CD4-positive, alpha-beta T cell (primary cell): ENCODE measurements at places on chromosomes 12 and 14.

DNA sequence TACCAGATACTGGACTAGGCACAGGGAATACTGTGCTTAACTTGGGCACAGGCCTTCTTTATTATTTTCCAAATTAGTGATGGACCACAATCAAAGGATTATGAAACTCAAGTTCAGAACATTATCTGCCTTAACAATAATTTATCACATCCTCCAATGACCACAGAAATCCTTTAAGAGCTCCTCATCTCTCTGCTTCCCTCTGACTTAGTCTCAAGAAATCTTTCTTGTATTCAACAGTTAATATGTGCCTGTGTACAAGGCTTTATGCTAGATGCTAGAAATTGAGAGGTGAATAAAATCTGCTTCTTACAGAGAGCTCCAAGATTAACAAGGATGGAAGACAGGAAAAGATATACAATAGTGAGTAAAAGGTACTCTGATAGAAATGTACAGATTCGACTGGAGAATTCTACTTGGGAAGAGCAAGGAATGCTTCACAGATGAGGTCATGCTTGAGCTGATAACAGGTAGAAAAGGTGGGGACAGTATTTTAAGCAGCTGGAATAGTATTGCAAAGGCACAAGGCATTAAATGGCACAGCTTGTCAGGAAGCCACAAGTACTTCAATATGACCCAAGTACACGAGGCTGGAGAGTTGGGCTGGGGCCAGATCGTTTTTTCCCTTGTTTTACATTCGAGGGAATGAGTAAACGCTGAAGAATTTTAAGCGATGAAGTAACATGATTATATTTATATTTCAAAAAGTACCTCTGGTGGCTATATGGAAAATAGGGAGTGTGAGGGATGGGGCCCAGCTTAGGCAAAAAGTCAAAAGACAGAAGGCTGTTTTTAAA is 55.1 kb upstream of the ARID2 start:
- H3K27ac ChIP-seq, result no peak overlapping the region
- no peaks in the 10 kb centered on the region for H3K36me3 ChIP-seq
- H3K4me3 ChIP-seq, result no peak overlapping the region
- H3K27me3 ChIP-seq, result no peaks in the 10 kb centered on the region
- peaks cover 14% of the 10 kb centered on the region for H3K4me1 ChIP-seq

- no peak overlapping the region for H3K4me3 ChIP-seq
- H3K4me1 ChIP-seq, result no peaks in the 10 kb centered on the region
- H3K36me3 ChIP-seq, result no peaks in the 10 kb centered on the region
- no peaks in the 10 kb centered on the region for H3K27me3 ChIP-seq
Observed at GRCh38 chr12:65524666-65525065, 246.2 kb downstream of the MSRB3 start.

- peak overlapping the region; percentile 42 for H3K27ac ChIP-seq
- H3K4me3 ChIP-seq, result no peak overlapping the region
- H3K27me3 ChIP-seq, result no peaks in the 10 kb centered on the region
- DNase-seq, result peak; percentile 20
Observed at GRCh38 chr14:64728106-64728505, 23.9 kb downstream of the PLEKHG3 start.

DNA sequence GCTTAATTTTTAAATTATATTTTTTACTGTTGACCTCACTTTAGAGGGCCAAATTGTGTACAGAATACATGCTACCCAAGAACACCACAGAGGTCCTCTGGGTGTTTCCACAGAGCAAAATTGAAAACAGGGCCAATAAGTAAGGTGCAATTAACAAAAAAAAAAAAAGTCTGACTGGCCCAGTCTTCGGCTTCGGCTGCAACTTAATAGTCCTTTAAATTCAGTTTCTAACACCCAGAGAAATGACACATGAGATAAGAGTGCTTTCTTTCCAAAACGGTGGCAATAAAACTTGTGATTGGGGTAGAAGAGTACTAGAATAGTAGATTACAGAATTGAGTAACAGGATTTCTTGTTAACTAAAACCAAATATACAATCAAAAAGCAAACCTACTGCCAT is 81.3 kb downstream of the MED13L start:
- peaks cover 21% of the 10 kb centered on the region for H3K4me1 ChIP-seq
- no peak overlapping the region for H3K4me3 ChIP-seq
- H3K27ac ChIP-seq, result no peak overlapping the region
- H3K36me3 ChIP-seq, result no peaks in the 10 kb centered on the region
- DNase-seq, result no peak

- peaks cover 18% of the 10 kb centered on the region for H3K4me1 ChIP-seq
- no peak overlapping the region for H3K27ac ChIP-seq
- no peaks in the 10 kb centered on the region for H3K36me3 ChIP-seq
- DNase-seq, result peak; percentile 46
Observed at GRCh38 chr12:22321638-22322037, 12.9 kb downstream of the ST8SIA1 start.

DNA sequence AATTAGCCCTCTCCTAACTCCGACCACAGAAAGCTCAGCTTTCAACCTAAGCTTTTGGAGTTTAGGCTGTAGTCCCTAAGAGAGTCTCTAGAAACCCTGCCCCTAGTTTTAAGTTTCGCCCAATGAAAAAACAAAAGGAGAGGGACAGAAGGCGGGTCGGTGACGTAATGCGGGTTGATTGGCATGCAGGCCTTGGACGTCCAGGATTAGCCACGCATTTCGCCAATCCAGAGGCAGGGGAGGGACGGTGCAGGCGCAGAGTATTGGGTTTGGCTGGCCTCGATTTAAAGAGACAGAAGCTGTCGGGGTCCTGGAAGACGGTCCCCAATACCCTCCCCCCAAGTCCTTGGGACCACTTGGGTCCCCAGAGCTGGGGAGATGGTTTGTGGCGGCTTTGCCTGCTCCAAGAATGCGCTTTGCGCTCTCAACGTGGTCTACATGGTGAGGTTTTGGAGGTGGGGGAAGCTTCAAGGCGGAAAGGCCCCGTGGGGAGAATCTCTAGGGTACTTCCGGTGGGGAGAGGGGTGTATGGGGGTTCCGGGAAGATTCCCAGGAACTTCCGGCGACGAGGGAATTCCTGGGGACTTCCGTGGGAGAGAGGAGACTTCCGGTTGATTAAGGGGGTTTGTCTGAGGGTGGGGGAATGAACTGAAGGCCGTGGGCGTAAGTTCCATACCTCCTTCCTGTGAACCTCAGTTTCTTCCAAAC is at the start of gene TSPAN31:
TSS of gene TSPAN31 (plus strand) at position 263 of the 708 bp plus-strand sequence. CDS start at position 379, 116 bp downstream.
- peaks cover 36% of the 10 kb centered on the region for H3K36me3 ChIP-seq
- DNase-seq, result peak; percentile 98
- peaks cover 54% of the 10 kb centered on the region for H3K4me1 ChIP-seq

- H3K27me3 ChIP-seq, result no peaks in the 10 kb centered on the region
- no peak for DNase-seq
- H3K4me3 ChIP-seq, result no peak overlapping the region
- H3K4me1 ChIP-seq, result no peaks in the 10 kb centered on the region
- no peak overlapping the region for H3K27ac ChIP-seq
- no peaks in the 10 kb centered on the region for H3K36me3 ChIP-seq
Observed at GRCh38 chr14:103994535-103995184, 52.3 kb upstream of the RD3L start.

DNA sequence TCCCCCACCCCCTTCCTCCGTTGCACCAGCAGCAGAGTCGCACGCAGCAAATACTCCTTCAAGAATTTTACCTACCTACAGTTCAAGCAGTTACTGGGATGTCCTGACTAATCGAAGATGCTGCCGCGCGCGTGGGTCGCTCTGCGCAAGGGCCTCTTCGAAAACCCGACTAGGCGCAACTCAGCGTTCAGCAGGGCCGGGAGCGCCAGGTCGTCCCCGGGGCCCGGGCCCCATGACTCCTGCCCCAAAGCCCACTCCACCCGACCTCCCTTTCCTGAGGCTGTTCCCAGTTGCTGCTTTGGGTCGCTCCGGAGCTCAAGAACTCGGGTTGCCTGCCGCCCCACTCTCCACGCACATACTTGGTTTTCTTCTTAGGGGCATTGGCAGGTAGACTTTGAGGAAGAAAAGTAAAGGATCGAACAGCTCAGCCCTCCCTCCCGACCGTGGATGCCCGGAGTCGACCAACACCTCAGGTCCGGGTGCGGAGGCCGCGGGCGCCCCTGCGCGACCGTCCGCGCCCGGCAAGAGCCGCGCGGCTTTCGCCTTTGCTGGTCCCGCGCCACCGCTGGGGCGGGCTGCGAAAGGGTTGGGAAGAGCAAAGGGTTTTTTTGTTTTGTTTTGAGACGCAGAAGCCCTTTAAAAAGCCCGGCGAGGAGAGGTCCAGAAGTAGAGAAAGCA is 1.9 kb downstream of the BMP4 start:
- peak; percentile 8 for DNase-seq
- H3K36me3 ChIP-seq, result no peaks in the 10 kb centered on the region
- H3K4me1 ChIP-seq, result peaks cover 34% of the 10 kb centered on the region
- H3K4me3 ChIP-seq, result peak overlapping the region; percentile 46

- DNase-seq, result no peak
- H3K4me1 ChIP-seq, result no peaks in the 10 kb centered on the region
- H3K4me3 ChIP-seq, result no peak overlapping the region
- no peaks in the 10 kb centered on the region for H3K27me3 ChIP-seq
Observed at GRCh38 chr12:10001171-10001776, 2.4 kb upstream of the CLEC1B start.

DNA sequence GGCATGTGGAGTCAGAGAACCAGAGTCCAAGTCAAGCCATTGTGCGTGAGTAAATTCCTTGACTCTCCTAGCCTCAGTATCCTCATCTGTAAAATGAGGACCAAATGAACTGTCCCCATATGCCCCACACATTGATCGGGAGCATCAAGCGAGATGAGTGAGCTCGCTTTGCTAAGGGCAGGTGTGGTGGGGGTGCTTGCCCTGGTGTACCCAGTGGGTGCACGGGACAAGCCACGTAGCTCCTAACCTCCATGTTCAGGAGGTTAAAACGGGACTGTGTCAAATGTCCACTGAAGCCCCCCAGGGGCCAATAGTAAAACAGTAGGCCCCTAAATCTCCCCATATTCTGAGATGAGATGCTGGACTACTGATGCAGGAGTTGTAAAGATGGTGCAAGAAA is 60.9 kb downstream of the SERPINA3 start:
- no peak overlapping the region for H3K4me3 ChIP-seq
- no peaks in the 10 kb centered on the region for H3K4me1 ChIP-seq
- DNase-seq, result no peak
- H3K27me3 ChIP-seq, result peaks cover 4% of the 10 kb centered on the region

DNA sequence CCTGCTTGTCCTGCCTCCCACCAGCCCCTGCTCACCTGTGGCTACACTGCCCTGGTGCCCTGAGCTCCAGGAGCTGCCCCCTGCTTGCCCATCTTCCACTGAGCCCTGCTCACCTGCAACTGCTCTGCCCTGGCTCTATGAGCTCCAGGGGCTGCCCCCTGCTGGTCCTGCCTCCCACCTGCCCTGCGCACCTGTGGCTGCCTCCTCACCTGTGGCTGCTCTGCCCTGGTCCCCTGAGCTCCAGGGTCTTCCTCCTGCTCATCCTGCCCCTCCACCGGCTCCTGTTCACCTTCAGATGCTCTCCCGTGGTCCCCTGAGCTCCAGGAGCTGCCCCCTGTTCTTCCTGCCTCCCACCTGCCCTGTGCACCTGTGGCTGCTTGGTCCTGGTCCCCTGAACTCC is 247.6 kb downstream of the TMEM121 start:
- no peak overlapping the region for H3K27ac ChIP-seq
- no peak overlapping the region for H3K4me3 ChIP-seq
- no peak for DNase-seq
- no peaks in the 10 kb centered on the region for H3K36me3 ChIP-seq

DNA sequence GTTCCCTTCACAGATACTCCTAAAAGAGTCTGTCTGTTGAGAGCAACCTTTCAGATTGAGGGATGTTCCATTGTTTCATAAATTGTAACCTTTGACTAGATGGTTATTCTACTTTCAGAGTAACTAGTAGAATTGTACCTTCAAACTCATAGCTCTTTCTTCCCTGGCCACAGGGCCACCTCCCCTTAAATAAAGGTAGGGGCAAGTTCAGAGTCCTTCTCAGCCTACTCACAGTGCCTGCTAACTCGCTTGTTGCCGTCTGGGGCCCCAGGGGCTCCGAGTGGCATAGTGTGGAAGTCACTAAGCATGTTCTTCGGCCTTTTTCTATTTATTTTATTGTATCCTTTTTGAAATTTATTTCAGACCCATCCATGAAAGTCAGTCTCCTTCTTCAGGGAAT is 250.4 kb downstream of the ALX1 start:
- no peak for DNase-seq
- H3K27me3 ChIP-seq, result no peaks in the 10 kb centered on the region
- H3K4me3 ChIP-seq, result no peak overlapping the region

DNA sequence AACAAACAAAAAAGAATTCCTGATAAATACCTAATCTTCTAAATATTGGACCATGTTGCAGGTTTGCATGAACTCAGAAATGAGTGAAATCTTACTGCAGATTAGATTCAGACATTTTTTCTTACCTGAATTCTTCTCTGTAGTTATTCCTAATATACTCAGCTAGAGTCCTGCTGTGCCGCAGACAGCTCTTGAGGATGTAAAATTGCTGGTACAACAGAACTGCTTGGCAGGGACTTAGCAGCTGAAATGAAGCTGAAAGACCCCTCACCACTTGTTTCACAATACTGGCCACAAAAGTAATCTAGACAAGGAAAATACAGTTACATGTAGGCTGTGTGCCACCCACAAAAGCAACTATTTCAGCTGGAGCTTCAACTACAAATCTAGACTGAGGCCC is 48.3 kb upstream of the KICS2 start:
- no peak for DNase-seq
- no peak overlapping the region for H3K4me3 ChIP-seq
- H3K4me1 ChIP-seq, result no peaks in the 10 kb centered on the region
